Skin of body (tissue), 3 donors: ENCODE measurements at places on chromosomes 13 and 19. TPM values are rescaled to one million over a fixed set of nuclear protein-coding genes. Genes with fewer than 3 reads are reported as not detected.

The PTH2 gene
- total RNA-seq, result not detected

The MAU2 gene
- total RNA-seq, result 39.3 TPM

The C19orf33 gene
- total RNA-seq, result 18.3 TPM

The ANGPTL4 gene
- 5.8 TPM for total RNA-seq

The GSX1 gene
- not detected for total RNA-seq

The UQCRFS1 gene
- total RNA-seq, result 23.0 TPM

The TSSK6 gene
- 0.39 TPM for total RNA-seq

The RFXAP gene
- 4.3 TPM for total RNA-seq

The PCDH17 gene
- total RNA-seq, result 3.3 TPM

The ZNF345 gene
- total RNA-seq, result 9.6 TPM

The TMEM272 gene
- total RNA-seq, result not detected

- DNase-seq, result peak; percentile 72
Measured at GRCh38 chr13:98299235-98299965, 122.3 kb upstream of the RNF113B start.

GRCh38 chr13:29849731-29850212, 645 bp downstream of the UBL3 start:
- peak; percentile 65 for DNase-seq

DNA sequence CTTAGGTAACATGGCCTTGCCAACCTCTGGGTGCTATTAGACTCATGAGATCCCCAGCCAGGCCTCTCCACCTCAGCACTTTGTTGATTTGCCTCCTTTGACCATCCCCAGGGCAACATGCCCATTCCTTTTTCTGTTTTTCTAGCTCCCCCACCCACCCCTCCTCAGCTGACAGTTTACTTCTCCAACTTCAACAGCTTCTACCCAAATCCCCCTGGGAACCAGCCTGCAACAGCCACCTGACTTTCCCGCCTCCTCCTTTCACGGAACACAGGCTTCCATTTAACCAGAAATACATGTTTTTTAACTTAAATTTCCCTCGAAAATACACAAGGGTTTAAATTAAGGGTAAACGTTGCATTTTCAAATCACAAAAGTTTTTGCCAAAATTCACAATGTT, 117.3 kb downstream of the DLEU7 start:
- DNase-seq, result no peak

- peak; percentile 20 for DNase-seq
Measured at GRCh38 chr13:113123226-113124201, 915 bp downstream of the F10 start.

- no peak for DNase-seq
Measured at GRCh38 chr13:111642156-111642767, 321.8 kb downstream of the TEX29 start.

DNA sequence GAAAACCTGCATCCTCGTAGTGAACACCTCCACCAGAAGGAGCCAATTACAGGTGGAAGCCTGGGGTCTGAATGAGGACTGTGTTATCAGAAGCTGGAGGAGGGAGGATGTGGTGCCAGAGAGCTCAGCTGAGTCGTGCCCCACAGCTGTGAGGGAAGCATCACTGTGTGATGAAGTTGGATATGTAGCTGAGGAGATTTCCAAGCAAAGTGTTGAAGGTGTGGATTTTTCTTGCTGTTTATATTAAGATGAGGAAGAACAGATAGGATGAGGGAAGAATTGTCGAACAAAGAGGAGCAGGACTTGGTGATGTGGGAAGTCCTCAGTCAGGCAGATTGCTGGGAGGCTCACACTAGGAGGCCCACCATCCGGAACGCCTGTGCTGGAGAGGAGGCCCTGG, 4.4 kb downstream of the RAB20 start:
- DNase-seq, result no peak

DNA sequence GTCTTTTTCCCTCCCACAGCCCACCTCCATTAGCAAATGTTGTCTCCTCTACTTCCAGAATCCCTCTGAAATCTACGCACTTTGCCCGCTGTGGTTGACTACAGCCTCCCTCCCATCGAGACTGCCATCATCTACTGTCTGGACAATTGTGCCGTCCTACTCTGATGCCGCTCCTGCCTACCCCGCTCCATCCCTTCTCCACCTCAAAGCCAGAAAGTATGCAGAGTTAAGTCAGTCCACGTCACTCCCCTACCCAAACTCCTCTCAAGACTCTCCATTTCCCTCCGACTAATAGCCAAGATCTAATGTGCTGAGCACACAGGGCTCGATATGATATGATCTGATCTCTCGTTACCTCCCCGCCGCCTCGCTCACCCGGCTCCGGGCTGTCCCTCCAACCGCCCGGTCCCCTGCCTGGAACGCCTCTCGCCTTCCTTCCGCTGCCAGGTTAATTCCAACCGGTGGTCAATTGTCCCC, 556 bp downstream of the CACTIN start:
- no peak for DNase-seq

DNA sequence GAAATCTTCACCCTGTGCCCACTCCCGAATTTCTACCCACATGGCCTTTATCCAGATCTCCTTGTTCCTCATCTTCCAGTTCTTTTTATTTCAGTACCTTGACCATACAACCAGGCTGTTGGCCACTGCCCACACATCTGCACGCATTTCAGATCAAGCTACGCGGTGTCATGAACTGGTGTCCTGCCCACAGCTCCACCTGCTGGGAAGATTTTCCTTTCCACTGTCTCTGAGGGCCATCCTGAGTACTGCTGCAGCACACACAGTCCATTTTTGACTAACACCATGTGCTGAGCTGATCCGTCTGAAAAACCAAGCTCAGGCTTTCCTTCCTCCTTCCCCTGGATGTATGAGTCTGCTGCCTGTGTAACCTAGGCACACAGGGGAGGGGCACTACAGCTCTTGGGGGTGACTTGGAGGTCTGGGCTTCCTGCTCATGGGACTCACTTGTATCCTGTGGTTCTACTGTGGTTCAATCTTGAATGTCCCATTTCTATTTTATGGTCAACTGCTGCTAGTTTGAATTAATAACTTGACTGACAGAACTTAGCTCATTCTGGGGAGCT, 71.9 kb downstream of the WASF3 start:
- DNase-seq, result no peak

DNA sequence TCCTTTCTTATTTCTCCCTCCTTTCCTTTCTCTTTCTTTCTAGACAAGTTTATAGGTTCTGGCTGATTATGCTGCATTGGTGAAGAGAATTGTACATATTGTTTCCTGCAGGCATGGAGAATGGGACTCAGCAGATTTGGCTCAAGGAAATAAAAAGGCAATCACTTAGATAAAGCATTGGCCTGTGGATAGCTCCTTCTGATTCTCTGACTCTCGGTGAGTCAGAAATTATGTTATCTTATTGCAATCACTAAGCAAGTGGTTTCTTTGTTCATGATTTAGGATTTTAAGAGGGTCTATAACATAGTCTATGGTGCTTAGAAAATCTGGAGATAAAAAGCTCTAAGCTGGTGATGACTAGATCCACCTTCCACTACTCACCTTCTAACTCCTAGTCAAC, 54.0 kb upstream of the POSTN start:
- DNase-seq, result no peak

GRCh38 chr13:105567951-105568525, 967.4 kb downstream of the EFNB2 start:
- DNase-seq, result no peak

GRCh38 chr19:9528757-9529336, 9.6 kb downstream of the ZNF426 start:
- no peak for DNase-seq

GRCh38 chr13:93174260-93174659, 52.3 kb upstream of the GPC6 start:
- DNase-seq, result no peak

GRCh38 chr13:48233046-48233888, at the start of gene ITM2B:
Gene ITM2B (plus strand): TSS chr13:48233206. CDS start chr13:48233361, 155 bp downstream.
- peak; percentile 76 for DNase-seq

GRCh38 chr19:9786342-9786741, 17.8 kb upstream of the ZNF846 start:
- DNase-seq, result no peak

- DNase-seq, result no peak
Measured at GRCh38 chr19:1618157-1619093, 13.2 kb upstream of the UQCR11 start.

- no peak for DNase-seq
Measured at GRCh38 chr19:944663-945241, 18.9 kb downstream of the ARID3A start.

DNA sequence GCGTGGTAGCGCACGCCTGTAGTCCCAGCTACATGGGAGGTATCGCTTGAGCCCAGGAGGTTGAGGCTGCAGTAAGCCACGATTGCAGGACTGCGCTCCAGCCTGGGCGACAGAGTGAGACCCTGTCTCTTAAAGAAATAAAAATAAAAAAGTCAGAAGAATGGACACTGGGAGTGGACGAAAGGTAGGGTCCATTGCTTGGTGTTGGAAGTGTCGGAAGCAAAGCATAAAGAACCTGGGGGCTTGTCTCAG, 392 bp upstream of the ARHGAP33 start:
- DNase-seq, result no peak

DNA sequence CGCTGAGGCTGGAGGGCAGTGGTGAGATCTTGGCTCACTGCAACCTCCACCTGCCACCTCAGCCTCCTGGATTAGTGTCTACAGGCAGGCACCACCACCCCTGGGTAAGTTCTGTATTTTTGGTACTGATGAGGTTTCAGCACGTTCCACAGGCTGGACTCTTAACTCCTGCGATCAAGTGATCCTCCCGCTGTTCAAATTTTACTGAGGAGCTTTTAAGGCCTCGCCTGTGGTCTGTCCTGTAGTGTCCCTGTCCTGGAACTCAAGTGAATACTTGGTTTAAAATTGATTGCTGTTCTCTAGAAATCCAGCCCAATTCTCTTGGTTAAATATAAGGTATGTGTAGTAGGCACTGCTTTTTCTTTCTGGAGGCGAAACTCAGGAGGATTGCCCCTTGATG, 65.2 kb downstream of the DPRX start:
- DNase-seq, result no peak

DNA sequence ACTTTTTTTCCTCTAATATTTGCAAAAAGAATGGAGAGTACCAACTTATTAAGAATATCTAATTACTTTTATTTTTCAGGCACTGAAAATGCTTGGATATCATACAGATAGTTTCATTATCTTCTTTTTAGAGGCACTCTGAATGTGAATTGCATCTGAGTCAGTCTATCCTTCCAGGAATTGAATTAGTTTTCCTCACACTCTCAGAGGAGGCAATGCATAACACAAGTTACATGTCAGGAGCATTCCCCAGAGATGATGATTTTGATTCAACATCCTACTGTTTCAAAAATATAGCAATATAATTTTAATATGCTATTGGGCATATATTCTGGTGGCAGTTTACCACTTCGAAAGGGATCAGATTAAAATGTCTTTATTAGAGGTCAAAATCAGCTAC, 1315.4 kb downstream of the PCDH9 start:
- no peak for DNase-seq

DNA sequence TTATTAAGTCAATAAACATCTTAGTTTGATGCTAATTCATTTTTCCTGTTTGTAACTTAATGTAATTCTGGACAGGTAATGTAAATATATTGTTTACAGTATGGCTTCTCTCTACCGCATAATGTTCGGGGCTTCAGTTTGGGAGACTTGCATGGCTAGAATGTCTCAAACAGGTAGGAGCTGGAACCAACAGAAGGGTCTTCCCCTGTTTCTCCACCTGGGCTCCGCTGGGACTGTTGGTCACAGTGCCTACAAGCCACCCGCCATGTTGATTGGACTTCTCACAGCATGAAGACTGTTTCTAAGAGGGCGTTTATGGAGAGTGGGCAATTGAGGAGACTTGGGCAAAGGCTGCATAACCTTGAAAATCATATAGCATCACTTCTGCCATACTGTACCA, 148.6 kb downstream of the UFM1 start:
- DNase-seq, result no peak

GRCh38 chr19:19347401-19348110, 26.9 kb downstream of the MAU2 start:
- no peak for DNase-seq

DNA sequence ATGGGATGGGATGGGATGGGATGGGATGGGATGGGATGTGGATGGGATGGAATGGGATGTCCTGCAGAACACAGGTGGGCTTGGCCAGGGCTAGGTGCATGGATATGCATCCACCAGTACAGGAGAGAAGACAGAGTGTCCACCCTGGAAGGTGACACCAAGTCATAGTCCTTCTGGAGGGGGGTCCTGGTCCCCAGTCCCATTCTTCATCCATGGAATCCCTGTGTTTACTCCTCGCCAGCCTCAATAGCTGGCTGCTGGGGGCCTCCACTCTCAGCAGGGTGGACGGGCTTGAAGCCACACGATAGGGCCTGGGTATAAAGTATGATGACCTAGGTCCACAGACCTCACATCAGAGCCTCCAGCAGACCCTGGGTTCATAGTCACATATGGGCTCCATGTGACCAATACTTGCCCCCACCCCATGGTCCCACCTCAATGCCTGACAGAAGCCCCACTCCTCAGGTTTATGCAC, 40.1 kb downstream of the RFX2 start:
- no peak for DNase-seq

GRCh38 chr19:32173836-32174235, 171.6 kb upstream of the ZNF507 start:
- no peak for DNase-seq

DNA sequence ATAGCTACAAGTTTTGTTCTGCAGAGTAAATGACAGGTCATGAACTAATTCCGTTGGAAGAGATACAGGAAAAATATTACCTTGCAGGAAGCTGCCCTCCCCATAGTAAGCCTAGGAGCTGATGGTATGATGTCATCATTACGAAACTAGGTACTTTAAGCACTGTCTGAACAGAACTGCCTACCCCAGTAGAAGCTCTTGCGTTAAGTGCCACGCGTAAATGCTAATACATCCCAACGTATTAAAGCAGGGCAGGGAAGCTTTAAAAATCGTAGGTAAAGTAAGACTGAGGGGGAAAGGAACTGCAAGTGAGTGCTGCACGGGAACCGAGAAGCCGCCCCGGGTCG, 572 bp downstream of the UGGT2 start:
- DNase-seq, result peak; percentile 20

DNA sequence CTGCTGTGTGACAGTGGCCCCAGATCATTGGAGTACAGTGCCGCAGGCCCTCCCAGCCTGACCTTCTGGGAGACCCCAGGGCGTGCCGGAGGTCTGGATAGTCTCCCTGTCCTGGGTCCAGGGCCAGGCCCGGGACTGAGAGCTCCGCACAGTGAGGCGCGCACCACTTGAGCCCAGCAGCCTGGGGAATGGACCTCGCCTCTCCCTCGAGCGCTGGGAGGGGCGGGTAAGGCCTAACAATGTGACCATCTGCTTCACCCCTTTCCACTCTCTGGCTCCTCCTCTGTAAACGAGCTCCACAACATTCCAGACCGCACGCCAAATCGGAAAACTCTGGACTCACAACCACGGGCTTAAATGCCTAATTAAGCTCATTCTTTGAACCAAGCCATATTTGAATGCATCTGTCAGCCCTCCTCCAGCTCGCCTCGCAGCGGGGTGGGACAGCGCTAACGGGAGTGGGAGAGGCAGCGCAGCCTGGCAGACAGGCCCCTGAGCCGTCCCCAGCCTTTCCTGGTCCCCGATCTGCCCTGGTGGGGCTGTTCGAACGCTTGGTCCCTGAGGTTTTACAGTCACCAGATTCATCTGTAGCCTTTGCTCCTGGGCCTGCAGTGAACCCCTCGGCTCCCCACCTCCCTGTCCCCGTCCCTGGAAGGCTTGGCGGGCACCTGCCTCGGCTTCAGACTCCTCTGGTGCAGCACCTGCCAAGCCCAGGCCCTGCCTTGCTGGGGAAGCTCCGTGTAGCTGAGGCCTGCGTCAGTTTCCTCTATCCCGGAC, 120.7 kb upstream of the VSTM2B start:
- peak; percentile 89 for DNase-seq
